ENCODE measurements at places on chromosomes 2 and 18.

DNA sequence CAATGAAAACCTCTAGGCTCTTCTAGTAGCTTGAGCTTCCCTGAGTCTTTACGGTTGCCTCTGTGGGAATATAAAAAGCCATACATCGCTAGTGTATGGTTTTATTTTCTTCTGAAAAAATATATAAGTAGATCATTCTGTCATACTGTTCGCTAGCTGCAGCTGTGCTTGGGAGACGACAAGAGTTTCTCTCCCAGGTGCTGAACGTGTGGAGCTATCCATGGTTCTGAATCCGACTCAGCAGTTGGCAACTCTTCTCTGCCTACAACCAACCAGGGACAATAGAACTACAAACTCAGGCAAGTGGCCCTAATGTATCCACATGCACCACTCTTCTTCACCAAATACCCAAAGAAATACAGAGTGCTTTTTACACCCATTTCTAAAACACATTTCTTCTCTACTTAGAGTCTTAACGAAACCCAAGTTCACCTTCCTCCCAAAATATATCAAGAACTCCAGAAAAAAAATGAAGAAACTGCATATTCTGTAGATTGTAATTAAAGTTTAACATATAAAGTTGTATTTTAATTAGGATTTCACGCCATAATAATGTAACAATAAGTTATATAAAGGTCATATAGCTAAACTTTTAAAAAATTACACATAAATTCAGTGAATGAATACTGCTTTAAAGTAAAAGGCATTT, 2.2 kb upstream of the KCNH7 start:
- DNase-seq = no peak

DNA sequence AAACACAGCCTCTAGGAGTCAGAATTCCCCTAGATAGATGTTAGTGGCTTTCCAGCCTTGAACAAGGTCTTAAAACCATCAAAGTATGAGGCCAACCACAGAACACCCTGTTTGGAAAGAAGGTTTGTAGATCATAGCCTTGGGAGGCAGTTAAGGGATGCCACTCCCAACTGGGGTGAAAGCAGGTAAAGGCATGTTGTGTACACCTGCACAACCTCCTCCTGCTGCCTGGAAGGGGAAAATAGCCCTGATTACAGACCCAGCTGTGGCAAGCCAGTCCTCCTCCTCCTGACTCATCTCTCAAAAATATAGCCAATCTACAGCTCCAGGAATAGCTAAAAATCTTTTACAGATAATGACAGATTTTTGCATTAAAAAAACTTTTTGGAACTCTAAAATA, 108.1 kb downstream of the RBM43 start:
- DNase-seq = no peak

DNA sequence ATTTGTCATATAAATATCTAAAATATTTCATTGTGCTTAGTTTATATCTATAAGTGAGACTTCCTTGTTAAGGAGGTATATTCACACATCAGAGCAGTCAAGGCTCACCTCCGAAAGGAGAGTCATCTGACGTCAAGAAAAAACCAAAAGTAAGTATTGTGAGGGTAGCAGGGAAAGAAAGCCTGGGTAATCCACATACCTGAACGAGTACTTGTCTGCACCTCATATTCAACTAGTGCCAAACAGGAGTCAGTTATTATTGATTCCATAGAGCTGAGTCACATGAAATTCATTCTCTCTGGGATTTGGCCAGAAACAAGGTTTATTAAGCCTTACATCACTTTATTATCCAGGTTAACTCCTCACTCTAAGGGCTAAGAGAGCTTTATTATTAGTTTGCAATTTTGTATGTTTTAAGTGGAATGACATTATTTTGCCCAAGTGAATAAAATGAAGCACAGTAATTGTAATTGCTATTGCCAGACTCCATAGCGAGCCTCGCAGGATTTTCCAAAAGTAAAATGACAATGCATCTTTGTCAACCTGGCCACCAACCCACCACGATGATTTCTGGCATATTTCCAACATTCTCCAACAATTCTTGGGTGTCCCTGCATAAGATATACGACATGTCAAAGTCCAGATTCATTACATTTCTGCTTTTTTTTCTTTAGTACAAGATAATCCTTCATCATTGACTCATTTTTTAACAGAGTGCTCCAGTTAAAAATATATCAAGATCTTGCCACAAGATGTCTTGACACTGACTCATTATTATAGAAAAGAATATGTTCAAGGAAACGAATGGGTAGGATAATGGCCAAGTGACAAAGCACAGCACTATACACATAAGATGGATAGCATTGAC, 1210.4 kb upstream of the ACVR2A start:
- no peak for DNase-seq

DNA sequence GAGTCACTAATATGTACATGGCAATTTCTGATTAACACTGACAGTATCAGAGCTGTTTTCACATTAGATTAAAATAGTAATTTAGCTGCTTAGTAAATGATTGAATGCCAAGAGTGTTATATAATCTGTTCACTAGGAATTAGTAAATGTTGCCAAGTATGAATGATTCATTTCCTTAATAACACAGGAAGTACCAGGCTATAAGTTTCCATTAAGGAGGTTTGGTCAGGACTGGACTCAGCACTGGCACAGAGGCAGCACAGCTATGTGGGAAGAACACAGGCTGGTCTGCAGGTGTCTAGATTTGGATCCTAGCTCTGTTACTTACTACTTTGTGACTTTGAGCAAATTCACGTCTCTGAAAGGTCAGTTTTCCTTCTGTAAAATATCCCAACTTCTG, 97.2 kb downstream of the TDRD15 start:
- no peak for DNase-seq

DNA sequence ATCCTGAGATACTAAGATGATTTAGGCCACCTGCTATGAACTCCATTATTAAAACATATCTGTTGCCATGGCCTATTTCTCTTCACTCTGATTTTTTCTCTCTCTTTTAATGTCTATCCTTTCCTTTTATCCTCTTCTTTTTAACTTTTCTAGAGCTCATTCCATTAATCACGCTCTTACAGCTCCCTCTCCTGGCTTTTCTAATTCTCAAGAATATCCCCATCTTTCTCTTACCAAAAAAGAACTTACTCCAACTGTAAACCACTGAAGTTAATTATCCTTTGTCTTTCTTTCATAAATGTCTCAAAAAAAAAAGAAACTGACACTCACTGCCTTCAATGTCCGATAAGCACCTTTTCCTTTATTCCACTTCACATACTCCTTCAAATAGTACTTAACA, 7.9 kb downstream of the PPP3R1 start:
- DNase-seq = no peak

DNA sequence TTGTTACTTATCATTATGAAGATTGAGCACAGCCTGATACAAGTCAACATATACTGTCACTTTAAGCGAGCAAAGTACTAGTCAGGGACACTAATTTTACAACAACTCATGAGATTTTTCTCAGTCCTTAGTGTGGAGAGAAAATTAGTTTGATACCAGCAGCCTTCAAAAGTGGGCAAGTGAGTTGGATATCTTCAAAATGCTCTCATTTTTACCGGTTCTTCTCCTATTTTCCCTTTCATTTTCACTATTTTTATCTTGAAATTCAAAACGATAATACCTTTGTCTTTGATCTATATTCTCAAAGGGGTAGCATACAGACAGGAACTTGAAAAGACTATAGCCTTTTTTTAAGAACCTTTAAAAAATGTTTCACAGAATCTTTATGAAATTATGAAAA, 52.0 kb upstream of the UBXN4 start:
- no peak for DNase-seq

DNA sequence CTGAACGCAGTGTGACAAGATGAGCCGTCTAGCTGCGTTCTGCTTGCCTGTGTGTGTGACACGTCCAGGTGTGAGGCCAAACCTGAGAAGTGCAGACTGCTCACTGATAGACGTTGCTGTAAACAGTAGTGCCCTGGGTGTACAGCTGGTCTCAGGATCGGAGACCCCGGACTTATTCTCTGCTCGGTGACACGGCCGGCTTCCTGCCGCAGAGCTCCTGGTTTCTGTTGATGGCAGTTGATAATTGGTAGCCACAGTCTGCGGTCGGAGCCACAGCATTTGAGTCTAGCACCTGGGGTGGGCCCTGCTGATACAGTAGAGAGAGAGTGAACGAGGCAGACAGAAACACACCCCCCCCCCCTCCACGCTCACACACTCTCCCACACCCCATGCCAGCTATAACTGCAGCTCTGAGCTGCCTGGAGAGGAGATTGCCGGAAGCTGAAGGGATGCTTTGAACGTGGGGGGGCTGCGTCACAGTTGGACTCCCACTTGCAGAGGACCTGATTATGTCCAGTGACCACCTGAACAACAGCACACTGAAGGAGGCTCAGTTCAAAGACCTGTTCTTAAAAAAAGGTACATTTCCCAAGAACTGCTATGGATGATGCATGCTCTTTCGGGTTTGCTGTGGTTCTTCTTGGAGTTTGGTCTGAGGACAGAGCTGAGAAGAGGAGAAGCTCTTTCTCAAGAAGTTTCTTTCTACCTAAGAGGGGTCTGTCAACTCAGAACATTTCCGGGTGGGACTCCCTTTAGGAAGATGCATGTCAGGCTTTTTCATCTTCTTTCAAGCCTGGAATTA, 114.0 kb downstream of the FAM210A start:
- DNase-seq = no peak

- no peak for DNase-seq
These were observed 21.7 kb upstream of the BAZ2B start for GRCh38 chr2:159637988-159638501.

- no peak for DNase-seq
These were observed 489.7 kb downstream of the EIPR1 start for GRCh38 chr2:2887772-2888387.

DNA sequence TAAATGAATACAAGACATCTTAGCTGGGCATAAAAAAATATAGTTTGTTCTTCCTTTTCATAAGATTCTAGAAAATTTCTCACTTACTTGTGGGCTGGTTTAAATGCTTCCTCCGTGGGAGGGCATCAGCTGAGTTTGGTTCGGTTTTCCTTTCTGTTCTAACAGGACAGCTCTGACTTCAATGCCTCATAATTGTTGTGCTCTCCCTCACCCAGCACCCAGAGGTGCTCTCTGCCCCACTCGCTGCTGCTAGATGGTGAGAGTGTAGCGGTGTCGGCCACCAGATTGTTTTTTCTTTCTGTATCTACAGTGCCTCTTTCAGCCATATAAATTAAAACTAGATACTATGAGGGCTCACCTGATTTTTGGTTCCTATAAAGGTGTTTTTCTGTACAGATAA, 407.2 kb upstream of the CDH7 start:
- DNase-seq = no peak

- no peak for DNase-seq
These were observed 58.8 kb downstream of the RNF144A start for GRCh38 chr2:6975988-6976387.

DNA sequence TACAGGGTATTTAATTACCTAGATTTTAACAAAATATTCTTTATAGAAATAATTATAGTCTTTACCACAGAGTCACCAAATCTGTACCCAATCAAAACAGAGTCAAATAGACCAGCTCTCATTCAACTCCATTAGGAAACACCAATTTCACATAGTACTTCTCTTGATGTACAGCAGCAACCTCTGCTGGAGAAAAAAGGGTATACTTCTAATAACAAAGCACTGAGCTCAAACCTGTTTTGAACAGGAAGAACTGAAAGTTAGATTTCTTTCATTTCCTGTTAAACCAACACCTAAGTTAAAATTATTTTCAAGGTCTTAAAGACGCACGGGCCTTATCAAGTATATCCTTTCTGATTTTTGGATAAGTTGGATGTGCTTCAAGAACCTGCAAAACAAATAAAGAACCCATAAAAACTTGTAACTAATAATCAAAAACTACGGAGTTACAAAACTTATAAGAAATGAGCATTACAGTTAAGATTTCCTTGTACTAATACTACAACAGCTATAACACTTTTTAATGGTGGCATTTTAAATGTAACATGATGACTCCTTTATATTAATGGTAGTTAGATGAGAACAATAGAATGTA, 79.0 kb downstream of the TTC21B start:
- peak; percentile 42 for DNase-seq

GRCh38 chr2:10136101-10136934, 13.8 kb downstream of the RRM2 start:
- no peak for DNase-seq

- no peak for DNase-seq
These were observed 114.8 kb upstream of the SERTAD2 start for GRCh38 chr2:64768491-64769005.

- no peak for DNase-seq
These were observed 139.9 kb upstream of the MEX3C start for GRCh38 chr18:51337406-51337805.

- no peak for DNase-seq
These were observed 78.2 kb downstream of the COBLL1 start for GRCh38 chr2:164763431-164763830.

- DNase-seq = no peak
These were observed 156.1 kb downstream of the TPGS2 start for GRCh38 chr18:36672437-36673344.

DNA sequence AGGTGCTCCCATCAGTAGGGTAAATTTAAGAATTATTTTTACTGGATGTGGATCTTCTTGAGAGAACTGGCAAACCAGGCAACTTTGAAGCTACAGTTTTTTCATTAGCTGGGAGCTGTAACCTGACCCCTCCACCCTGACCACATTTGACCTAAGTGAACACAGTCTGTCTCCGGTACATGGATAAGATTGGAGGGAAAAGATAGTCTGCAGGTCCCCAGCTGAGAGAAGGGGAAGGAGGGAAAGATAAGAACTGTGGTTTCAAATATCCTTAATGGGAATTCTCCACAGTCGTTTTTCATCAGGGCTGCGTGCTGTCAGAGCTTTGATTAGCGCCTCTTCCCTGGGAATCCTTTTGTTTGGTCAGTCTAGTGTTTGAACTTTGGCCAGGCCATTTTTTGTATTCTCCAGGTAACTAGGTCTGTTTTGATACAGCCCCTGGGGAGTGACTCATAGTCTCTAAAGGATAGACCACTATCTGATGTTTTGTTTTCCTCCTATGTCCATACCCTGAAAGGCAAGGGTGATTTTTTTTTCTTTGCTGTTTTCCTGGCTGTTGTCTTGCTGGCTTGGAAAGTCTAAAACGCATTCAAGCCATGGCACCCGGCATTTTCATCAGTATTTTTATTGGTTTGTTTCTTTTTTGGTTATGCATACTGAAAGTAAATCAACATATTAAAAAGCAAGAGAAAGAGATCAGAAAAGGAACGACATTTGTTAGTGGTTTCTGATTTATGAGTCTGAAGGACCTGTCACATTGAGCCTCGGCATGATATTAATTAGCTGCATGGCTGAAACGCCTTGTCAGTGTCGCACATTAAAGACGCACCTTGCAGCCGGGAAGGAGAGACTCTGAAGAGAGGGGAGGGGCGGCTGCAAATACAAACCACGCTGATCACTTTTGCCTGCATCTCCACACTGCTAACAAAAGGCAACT, 183.4 kb upstream of the FN1 start:
- DNase-seq = peak; percentile 23

DNA sequence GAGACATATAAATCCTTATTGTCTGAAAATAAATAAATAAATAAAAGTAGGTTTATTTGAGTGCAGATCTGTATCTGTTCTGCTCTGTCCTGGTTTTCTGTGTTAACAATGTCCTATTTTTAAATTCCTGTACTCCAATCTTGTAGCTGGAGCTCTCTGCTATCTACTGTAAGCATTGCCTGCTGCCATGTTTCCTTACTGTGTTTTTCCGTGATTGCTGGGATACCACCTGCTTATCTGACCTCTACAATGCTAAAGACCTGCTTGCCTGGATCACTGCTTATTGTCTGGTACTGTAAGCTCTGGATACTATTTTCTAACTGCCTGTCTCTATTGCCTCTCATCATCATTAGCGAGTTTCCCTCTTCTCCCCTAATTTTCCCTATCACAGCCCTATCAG, 11.6 kb downstream of the PTPN4 start:
- DNase-seq = no peak

Measured in NCI-H1092 (cell line).